ENCODE measurements at places on chromosomes 4 and X.

DNA sequence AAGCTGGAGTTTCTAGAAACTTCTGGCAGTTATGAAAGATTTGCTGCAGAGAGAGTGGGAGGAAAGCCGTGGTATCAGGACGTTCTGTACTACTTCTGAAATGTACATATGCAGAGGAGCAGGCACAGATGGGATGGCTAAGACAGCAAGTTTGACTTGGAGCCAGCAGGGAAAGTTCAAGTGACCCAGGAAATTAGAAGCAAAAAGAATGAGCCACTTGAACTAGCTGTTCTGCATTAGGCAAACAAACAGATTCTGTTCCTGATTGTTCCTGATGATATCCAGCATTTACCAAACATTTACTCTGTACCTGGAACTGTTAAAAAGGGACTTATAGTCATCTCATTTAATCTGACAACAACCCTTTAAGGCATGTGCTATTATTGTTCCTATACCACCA is 41.4 kb upstream of the CXCL13 start:
- no peak for DNase-seq

DNA sequence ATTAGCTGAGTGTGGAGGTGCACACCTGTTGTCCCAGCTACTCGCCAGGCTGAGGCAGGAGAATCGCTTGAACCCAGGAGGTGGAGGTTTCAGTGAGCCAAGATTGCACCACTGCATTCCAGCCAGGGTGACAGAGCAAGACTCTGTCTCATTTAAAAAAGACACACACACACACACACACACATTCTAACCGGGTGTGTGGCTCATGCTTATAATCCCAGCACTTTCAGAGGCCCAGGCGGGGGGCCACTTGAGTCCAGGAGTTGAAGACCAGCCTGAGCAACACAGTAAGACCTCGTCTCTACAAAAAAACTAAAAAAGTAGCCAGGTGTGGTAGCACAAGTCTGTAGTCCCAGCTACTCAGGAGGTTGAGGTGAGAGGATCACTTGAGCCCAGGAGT is 152.3 kb downstream of the LRBA start:
- no peak for DNase-seq

DNA sequence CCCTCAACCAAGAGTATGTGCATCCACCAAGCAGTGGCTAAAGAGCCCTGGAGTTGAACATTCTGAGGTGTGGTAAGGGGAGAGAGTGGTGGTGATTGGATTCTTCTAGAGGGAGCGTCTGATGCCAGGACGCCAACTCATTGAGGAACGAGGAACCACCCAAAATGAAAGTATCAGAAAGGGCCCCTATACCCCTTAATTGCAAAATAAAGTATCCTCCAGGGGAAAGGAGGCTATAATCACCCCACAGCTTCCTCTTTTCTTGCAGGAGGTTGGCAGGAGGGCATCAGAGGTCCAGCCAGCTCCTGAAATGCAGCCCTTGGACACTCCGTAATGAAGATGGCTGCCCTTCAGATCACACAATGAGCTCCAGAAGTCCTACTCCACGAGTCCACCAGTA is 5.3 kb upstream of the KIAA1210 start:
- no peak for DNase-seq

DNA sequence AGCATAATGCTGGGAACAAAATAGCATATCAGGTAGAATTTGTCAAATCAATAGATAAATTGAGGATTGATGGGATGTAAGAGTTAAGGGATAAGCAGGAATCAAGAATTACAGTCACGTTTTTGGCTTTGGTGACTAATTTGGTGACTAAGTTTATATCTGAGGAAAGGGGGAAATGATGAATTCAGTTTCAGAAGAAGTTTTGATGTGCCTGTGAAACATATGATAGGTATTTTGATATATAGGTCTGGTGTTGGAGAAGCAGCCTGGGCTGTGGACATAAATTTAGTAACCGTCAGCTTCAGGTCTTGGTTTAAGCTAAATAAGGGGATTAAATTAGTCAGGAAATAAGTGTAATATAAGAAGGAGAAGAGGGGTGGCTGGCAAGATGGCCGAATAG is 79.0 kb upstream of the EDA2R start:
- DNase-seq = no peak

Data from stimulated activated CD8-positive, alpha-beta memory T cell treated with anti-CD3 and anti-CD28 coated beads, Interleukin-4, amount 100 ng/mL, for 1 hour (primary cell).